ENCODE measurements at places on chromosomes 2 and 18.

- DNase-seq, result no peak
These were observed 33.6 kb upstream of the ROCK2 start for GRCh38 chr2:11377928-11378545.

- DNase-seq, result no peak
These were observed 51.9 kb downstream of the LRPPRC start for GRCh38 chr2:43943809-43944452.

DNA sequence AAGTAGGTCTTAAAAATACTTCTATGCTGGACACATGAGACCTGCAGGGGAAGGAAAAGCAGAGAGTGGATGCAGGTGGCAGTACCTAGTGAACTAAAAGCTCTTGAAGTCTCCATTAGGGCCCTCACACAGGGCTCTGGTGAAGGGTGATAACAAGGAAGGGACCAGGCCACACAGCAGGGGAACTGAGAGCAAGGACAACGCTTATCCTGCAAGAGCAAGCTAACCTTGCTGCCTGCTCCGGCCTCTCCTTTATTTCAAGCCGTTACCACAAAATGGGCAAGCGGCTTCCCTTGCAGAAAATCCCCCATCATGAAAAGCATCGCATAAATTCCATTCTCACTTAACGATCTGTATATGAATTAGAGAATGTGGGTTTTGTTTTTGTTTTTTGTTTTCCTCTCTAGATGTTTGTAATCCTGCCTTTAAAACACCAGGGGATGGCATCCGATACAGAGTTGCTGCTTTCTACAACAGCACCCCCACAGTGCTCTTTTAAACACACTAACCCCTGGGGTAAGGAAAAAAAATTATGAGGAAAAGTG lies 64.5 kb downstream of the CACNB4 start:
- no peak for DNase-seq

DNA sequence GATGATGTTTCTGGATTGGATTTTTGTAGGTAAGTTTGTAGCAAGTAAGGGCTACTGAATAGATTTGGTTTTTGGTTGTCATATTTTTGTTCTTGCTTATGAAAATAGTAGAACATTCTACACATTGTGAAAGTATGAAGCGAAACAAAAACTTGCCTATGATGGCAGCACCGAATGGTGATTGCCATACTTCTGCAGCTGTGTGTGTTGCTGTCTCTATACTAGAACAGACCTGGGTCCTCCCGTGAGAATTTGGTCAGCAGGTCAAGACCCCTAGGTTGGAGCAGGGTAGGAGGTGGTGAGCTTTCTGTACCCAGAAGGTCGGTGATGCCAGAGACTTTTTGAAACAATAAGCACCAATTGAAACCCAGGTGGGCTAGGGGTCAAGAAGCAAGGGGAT lies 322.6 kb downstream of the PRKCE start:
- DNase-seq, result no peak

DNA sequence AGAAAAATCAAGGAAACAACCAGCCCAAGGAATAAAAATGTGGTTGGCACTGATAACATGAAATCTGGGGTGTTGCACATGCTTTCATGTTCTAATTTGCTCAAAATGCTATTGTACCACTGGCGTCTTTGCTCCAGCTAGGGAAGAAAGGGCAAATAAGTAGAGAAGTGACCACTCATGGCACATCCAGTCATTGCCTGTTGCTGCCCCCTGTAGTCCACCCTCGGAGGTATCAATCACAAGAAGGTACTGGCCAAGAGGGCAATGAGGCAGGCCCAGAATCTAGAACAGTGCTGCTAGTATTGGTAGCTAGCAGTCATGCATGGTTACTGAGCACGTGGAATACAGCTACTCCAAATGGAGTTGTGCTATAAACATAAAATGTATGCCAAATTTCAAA lies 213.4 kb downstream of the CDCA7 start:
- no peak for DNase-seq

GRCh38 chr2:237092920-237093781 lies 7.5 kb downstream of the COPS8 start:
- DNase-seq, result no peak

GRCh38 chr2:100820523-100821254 lies 750 bp downstream of the NPAS2 start:
- no peak for DNase-seq

- no peak for DNase-seq
These were observed 74.0 kb upstream of the BCL11A start for GRCh38 chr2:60627412-60627811.

GRCh38 chr2:38097258-38097987 lies 21.5 kb upstream of the CYP1B1 start:
- DNase-seq, result no peak

DNA sequence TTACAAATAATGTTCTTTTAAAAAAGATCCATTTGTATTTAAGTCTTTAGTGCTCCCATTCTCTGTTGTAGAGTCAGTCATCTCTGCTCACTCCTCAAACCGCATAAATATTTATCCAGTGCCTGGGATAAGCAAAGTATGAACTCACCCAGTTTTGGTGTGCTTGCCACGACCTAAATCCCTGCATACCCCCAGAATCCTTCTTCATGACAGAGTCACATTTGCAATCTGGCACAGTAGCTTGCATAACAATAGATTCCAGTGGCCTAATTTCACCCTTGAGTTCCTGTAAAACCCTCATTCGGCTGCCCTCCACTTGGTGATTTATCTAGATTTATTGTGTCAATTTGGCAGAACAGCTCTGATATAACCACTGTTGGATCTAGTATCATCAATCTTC lies 92.9 kb downstream of the DTNA start:
- DNase-seq, result no peak

DNA sequence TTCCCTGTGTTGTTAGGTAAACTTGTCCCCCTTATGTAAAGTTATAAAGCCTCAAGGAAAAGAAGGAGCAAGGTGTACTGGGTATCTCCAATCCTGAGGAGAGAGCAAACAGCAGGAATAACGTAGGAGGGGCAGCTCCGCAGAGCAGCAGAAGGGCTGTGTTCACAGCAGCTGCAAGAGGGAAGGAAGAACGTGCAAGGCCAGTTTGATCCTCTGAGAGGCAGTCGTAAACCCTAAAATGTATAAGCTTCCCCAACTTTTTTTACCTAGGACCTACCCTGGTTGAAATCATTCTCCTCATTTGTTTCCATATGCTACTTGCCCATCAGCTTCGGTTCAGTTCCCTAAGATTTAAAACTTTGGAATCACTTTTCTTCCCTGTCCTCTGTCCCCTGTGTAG lies 51.9 kb upstream of the MAP3K20 start:
- DNase-seq, result no peak

- no peak for DNase-seq
These were observed 170.2 kb downstream of the ZEB2 start for GRCh38 chr2:144349674-144350073.

DNA sequence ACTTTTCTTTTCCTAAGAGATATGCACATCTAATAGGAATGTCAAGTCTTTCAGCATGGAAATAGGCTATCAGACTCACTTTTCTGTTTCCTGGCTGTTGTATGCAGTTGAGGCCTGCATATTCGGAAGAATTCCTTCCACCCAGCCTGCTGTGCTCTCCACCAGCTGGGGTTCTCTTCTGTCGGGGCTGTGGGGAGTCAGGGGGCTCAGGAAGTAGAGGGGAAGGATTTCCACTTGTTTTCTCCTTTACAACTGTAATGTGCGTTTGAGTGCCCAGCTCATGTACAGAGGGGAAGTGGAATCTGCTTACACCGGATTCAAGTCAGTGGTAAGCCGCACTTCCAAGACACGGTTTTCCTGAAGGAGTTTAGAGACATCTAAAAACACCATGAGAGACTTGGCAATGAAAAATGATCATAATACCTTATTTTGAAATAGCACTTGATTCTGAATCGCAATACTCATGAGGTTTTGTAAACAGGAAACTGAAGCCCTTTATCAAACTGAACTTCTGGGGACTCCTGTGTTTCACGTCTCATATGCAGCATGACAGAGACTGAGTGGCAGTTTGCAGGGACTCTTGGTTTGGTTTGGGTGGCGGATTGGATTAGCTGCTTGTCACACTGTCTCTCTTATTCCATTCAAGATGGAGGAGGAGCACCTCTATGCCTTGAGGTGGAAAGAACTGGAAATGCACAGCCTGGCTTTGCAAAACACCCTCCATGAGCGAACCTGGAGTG lies 90.4 kb downstream of the MTCL1 start:
- DNase-seq, result no peak

DNA sequence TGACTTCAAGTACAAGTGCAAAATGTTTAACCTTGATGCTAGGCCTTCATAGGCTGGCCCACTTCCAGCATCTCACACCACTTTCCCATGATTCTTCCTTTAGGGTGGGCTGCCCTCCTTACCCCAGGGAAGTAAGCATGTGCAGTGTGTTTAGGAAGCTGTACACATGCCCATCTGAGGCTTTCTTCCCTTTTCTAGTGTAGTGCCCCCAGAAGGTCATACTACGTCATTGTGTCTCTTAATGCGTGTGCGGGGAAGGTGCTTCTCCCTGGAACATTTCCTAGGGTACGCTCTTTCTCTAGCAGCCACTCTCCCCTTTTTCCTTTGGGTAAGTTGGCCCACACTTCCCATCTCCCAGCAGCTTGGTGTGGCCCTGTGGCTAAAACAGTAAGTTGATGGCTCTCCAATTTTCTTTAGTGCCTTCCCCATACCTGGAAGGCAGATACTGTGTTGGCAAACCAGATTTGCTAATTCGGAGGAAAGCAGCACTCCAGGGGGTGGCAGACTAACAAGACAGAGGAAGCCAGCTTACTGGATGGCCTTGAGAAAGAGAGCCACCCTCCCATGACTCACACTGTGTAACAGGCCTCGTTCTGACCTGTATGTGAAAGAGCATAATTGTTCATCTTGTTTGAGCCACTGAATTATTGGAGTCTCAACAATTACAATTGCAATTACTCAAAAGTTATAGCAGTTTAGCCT lies 1.1 kb upstream of the SULT6B1 start:
- DNase-seq, result no peak

DNA sequence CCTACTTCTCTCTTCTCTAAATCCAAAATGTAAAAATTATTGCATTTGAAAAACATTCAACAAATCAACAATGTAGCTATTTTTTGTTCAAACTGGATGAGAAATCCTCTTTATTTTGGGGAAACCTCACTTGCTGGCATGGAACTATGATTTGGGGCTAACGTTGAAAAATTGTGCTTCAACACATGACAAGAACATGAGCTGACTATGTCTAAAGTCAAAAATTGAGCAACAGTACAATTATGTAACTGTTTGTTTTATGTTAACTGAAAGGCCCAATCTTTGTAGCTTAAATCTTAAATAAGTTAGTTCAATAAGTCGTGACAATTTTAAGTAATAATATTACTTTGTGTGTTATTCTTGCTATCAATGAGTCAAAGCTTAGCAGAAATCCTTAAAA lies 67.3 kb downstream of the TMEFF2 start:
- DNase-seq, result no peak

DNA sequence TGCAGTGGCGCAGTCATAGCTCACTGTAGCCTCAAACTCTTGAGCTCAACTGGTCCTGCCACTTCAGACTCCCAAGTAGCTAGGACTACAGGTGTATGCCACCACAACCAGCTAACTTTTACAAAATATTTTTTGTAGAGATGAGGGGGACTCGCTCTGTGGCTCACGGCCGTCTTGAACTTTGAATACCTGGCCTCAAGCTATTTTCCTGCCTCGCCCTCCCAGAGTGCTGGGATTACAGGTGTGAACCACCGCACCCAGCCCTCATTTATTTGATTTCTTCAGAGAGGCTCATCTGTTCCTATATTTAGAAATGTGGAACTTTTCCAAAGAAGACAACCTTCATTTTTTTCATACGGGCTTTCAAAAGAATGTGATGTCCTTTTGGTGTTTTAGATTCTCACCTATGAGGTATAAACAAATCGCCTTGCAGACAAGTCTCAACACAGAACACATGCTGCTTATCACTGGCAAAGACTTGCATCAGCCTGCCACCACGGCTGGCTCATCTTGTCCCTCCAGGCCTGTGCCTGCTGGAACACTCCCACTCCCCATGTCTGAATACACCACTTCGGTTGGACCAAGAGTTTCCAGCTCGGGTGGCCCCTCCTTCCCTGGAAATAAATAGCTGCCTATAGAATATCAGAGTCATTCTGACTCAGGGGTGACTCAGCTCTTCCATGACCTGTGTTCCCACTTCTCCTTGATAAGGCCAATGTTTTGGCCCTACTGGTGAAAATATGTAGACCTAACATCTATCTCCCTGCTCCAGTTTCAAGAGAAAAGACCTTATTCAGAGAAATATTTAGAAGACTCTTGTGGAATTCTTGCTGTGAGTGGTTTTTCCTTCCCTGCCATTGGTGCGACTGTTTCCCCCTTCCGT lies 202.6 kb downstream of the TGIF1 start:
- DNase-seq, result no peak

DNA sequence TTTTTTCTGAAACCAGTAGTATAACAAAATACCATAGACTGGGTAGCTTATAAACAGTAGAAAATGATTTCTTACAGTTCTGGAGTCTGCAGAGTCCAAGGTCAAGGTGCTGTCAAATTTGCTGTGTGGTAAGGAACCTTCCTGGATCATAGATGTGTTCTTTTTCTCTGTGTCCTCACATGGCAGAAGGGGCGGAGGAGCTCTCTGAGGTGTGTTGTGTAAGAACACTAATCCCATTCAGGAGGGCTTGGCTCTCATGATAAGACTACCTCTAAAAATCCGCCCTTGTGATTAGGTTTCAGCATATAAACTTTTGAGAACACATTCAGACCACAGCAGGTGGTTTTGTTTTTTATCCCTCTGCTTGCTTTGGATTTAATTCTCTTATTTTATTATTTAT lies 25.7 kb downstream of the ANKRD62 start:
- no peak for DNase-seq

- no peak for DNase-seq
These were observed 118.9 kb upstream of the FOSL2 start for GRCh38 chr2:28273751-28274150.

- DNase-seq, result no peak
These were observed 192.8 kb downstream of the AGPS start for GRCh38 chr2:177585234-177585863.

- DNase-seq, result no peak
These were observed 377.4 kb upstream of the DSEL start for GRCh38 chr18:67893916-67894315.

DNA sequence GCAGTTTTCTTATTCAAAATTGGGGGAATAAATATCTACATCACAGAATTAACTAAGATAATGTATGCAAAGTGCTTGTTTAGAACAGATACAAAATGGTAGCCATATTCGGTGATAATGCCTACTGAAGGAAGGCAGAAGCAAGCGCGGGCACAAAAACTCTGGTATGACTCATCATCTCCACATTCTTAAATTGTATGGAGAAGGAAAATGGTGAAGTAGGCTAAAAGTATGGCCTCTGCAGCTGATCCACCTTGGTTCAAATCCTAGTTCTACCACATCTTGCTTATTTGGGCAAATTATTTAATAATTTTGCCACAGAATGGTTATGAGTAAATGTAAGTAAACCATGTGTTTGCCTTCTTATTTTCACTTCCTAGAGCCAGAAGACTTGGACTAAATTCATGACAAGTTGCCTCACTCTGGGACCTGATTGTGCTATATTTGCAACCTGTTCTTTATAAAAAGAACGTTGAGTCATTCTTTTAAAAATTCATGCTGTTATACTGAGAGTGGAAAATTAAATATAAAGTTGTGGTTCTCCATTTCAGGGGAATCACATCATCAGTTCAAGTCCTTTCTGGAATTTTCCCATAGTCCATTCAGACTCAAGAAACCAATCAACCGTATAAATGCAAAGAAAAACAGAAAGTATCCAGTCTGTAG lies 9.0 kb upstream of the CDK15 start:
- no peak for DNase-seq

GRCh38 chr2:15031745-15032240 lies 399.3 kb downstream of the LRATD1 start:
- DNase-seq, result no peak

Data from CD8-positive, alpha-beta T cell (primary cell).